ENCODE measurements at places on chromosomes 1 and 21.

GRCh38 chr21:41195311-41195710 is 27.4 kb downstream of the BACE2 start:
- no peak for DNase-seq

DNA sequence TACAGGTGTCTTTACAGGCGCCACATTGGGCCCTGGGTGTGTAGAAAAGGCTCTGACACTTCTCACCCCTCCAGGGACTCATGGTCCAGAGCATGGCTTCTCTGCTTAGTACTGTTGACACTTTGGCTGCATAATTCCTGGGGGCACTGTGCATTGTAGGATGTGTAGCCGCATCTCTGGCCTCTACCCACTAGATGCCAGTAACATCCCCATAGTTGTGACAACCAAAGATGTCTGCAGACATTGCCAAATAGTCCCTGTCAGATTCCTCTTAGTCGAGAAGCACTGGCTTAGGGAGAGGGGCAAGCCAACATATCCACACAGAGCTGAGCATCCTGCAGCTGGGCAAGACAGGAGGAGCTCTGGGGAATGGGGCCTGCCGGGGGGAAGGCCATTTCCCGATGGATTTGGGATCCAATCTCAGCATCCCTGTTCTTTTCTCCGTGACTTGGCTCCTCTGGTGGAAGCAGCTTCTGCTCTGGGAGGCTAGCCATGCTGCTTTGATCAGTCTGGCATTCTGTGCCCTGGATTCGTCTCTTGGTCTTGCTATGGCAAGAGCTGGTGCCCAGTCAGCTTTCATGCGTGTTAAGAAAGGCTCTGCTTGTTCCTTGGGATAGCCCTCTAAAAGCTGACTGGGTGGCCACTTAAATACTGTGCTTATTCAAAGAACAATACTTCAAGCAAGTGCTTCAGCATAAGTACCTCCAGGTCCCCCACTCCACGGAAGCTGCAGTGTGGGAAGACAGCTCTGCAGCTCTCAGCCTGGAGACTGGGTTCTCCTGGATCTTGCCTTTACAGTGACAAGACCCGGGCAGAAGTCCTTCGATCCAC is 38.3 kb upstream of the SCMH1 start:
- no peak for DNase-seq

DNA sequence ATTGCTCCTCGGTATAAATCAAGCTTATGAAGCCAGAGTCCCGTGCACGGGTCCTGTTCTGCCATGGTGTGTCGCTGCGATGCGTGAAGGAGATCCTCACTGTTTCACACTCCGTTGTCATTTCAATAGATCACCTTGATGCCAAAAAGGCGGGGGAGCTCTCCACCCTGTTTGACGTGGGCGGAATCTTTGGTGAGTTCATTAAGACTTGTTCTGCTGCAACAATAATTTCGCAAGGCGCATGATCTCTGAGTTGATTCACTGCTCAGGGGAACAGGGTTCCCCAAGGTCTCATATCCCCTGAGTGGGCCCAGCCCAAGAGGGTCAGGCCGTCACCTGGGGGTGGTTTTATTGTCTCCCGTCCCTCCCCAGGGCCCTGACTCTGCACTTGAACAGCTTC is 50.0 kb downstream of the SLC37A1 start:
- DNase-seq: no peak

DNA sequence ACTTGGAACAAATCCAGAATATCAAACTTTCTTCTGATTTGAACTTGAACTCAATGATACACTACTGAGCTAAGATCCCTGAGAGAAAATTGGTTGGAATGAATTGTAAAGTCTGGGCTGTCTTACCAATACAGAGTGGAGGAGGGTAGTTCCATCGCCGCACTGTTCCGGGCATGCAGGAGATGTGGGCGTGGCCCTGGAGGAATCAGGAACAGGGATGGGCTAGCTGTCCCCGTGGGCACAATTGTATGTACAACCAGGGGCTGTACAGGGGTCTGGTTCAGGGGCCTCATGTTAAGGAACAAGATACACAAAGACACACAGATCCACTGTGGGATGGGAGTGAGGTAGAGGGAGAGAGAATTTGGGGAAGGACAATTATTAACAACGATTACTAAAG is 144.3 kb downstream of the ZSCAN20 start:
- no peak for DNase-seq

DNA sequence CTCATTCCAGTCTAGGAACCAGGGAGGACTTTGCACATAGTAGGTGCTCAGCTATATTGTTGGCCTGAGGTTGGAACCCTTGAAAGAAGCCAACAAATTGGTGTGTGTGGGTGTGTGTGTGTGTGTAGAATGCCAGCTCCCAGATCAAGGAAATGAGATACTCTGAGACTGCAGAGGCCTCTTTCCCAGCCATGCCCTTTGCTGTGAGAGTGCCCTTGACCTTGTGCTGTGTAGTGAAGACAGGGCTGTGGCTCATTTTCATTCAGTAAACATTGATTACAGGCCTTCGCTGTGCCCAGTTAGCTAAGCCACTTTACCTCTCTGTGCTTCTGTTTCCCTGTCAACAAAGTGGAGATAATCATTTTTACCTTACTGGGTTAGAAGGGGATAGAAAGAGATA is 3.2 kb downstream of the CYP4B1 start:
- DNase-seq: no peak

GRCh38 chr1:904310-904950 is 19.3 kb upstream of the SAMD11 start:
- DNase-seq: peak; percentile 83

DNA sequence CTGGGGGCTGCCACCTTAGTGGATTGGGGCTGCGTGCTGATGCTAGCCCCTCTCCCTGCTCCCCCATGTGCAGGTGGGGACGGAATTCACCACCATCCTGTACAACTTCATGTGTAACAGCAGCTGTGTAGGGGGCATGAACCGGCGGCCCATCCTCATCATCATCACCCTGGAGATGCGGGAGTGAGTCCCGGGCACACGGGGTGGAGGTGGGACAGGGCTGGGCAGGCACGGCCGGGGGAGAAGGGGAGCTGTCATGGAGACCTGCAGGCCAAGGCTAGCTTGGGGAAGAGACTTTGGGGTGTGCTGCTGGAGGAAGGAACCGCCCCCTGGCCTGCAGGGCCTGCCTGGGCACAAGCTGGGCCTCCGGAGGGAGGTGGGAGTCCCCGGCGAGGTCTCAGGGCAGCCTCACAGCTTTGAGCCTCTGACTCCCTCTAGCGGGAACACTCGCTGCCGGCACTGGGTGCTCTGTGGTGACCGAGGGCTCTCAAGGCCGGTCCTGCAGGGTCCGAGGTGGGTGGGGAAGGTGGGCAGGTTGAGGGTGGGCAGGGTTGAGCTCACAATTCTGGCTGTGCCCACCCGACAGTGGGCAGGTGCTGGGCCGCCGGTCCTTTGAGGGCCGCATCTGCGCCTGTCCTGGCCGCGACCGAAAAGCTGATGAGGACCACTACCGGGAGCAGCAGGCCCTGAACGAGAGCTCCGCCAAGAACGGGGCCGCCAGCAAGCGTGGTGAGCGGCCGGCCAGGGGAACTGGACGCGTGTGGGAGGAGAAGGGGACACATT is 25.0 kb upstream of the CCDC27 start:
- DNase-seq: peak; percentile 17

DNA sequence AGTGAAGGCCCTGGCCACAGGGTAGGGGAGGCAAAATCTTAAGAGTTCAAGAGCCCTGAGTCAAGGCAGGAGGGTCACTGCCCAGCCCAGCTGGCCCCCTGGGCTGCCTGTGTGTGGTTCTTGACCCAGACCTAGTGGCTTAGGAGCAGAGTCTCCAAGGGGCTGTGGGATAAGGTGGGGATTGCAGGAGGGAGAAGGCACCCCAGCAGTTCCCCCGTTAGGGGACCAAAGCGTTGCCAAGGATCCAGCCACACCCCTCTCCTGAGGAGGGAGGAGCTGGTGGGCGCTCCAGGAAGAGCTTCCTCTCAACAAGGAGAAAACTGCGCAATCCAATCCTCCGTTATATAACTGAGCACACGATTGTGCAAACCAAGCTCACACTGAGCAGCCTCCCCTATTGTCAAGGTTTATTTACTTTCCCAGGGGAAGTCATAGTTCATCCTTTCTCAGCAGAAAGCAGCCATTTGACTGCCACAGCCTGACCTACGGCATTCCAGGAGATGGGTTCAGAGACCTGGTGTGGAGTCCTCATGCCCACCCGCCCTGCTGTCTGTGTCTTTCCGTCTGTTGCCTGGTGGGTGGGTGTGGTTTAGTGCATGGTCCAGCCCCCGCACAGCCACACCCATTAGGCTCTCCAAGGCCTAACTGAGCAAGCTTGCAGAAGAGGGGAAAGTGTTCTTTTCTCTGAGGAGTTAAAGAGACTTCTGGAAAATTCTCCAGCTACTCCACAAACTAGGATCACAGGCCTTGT is 3.5 kb downstream of the EPHX1 start:
- no peak for DNase-seq

- DNase-seq: no peak
Observed at GRCh38 chr1:235901461-235901860, 34.8 kb upstream of the LYST start.

DNA sequence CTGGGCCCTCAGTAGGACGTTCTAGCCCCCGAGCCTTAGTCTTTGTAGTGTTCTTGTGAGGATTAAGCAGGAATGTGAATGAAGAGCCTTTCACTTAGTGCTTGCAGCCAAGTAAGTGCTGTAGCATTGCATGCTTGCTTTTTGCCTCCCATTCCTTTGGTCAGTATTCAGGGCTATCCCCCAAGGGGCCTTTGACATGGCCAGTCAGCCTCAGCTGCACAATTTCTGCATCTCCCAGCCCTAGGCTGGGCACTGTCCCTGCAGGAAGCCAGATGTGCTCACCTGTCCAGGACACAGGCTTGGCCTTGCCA is 30.5 kb downstream of the SOX13 start:
- no peak for DNase-seq

DNA sequence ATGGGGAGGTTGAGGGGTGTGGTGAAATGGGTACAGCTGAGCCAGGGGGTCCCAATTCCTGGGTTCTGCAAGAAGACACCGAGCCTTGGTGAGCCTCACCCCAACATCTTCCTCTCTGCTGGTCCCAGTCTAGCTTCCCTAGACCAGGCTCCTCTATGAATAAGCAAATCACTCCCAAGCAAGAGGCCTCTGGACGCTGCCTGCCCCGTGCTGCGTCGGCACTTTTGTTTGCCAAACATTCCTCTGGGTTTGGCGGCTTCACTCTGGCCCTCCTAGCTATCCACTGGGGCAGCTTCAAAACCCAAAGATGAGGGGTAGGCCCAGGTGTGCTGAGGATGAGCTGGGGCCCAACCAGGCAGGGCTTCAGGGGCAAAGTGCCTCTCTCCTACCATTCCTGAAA is 137.1 kb upstream of the CD34 start:
- DNase-seq: no peak

- no peak for DNase-seq
Observed at GRCh38 chr1:115426231-115426771, 88.3 kb upstream of the NGF start.

DNA sequence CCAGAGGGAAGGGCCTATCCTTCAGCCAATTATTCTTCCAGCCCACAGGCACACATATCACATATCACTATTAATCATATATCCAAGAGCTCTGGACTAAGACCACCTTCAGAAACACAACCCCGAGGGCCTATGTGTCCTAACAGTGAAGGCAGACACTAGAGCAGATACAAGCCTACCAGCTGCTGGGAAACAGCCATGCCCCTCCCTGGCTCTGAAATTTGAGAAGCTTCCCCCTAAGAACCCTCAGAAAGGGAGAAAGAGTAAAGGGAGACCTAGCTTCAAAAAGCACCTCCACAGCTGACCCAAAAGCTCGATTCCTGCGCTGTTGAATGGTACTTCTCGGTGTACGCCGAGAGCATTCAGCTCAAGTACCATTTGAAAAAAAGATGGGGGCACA is 17.4 kb downstream of the CNN3 start:
- no peak for DNase-seq

GRCh38 chr1:45914836-45915235 is 111.4 kb downstream of the MAST2 start:
- no peak for DNase-seq

- DNase-seq: no peak
Observed at GRCh38 chr1:68232289-68233148, at the start of gene WLS. TSS of gene WLS (minus strand) at chr1:68232523. CDS start at chr1:68232299, 224 bp downstream.

GRCh38 chr1:167083066-167083665 is 7.0 kb downstream of the GPA33 start:
- no peak for DNase-seq

DNA sequence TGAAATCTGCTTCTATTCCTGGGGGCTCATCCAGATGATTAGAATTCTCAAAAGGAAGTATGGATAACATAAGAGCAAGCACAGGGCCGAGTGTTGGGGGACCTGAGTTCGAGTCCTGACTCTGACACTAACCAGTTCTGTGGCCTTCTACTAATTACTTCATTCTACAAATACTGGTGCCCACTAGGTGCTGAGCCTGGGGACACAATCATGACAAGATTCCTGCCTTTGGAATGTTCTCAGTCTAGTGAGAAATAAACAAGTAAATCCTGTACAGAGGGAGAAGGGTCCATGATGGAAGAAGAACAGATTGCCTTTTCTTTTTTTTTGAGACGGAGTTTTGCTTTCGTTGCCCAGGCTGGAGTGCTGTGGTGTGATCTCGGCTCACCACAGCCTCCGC is 2.2 kb upstream of the NUAK2 start:
- DNase-seq: no peak

DNA sequence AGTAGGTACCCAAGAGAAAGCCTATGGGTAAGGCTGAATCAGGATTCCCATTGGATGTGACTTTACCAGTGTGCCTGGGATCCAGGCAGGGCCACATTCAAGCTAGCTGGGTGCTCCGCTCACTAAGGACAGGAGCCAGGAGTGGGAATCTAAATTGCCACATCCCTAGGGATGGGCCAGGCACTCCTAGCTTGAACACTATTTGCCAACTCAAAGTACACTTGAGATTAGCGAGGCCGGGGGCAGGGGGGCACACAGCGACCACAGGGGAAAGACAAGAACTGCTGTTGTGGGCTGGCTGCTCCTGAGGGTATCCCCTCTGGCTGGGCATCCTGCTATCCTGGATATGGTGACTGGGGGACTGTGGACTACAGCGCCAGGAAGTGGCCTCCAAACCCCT is 4.3 kb downstream of the SLC45A3 start:
- no peak for DNase-seq

- no peak for DNase-seq
Observed at GRCh38 chr1:56052041-56052440, 527.3 kb downstream of the PLPP3 start.

GRCh38 chr1:112363636-112364035 is 32.4 kb upstream of the CTTNBP2NL start:
- DNase-seq: no peak

DNA sequence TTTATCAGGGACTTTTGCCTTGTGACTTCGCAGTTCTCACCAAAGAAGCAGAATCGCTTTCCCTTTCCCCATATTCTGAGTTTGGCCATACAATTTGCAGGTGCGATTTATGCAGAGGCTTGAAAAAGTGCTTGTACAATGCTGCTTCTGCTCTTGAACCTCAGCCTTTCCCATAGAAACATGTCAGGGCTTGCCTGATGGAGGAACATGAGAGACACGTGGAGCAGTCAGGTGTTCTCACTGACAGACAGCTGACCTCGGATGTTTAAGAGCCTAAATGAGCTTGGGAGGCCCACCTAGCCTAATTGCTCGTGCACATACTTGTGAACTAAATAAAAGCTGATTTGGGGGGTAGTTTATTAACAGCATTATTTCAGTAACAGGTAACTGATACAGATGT is 290.0 kb downstream of the S1PR1 start:
- DNase-seq: no peak

- peak; percentile 65 for DNase-seq
Observed at GRCh38 chr1:236142253-236143103, at the start of gene GPR137B. TSS of gene GPR137B (plus strand) at chr1:236142539. CDS start at chr1:236142623, 84 bp downstream.

Data from activated CD4-positive, alpha-beta T cell treated with anti-CD3 and anti-CD28 coated beads, Interleukin-2, amount 10 ng/mL, durations not matched to agents 7 days and 5 days (primary cell).